ENCODE measurements at places on chromosomes 1 and 21. TPM values are rescaled to one million over a fixed set of nuclear protein-coding genes. Genes with fewer than 3 reads are reported as not detected.

The G0S2 gene
- total RNA-seq = 11.1 TPM

The TAS1R1 gene
- total RNA-seq = not detected

The S100A7A gene
- total RNA-seq = 2.9 TPM

The HAO2 gene
- not detected for total RNA-seq

The PALMD gene
- 33.0 TPM for total RNA-seq

The GPR161 gene
- total RNA-seq = 20.0 TPM

The FAM177B gene
- total RNA-seq = not detected

The PGBD5 gene
- total RNA-seq = 1.7 TPM

The MAN1C1 gene
- 16.9 TPM for total RNA-seq

The CNIH3 gene
- total RNA-seq = 9.4 TPM

The SEC16B gene
- total RNA-seq = 9.6 TPM

The PTPRU gene
- total RNA-seq = 35.2 TPM

The RALGPS2 gene
- total RNA-seq = 41.2 TPM

The NPHS2 gene
- not detected for total RNA-seq

The OR2AK2 gene
- total RNA-seq = not detected

The LORICRIN gene
- total RNA-seq = not detected

The ZFP69B gene
- 6.5 TPM for total RNA-seq

The LRIF1 gene
- 13.7 TPM for total RNA-seq

The SPRR2E gene
- not detected for total RNA-seq

The PLPPR4 gene
- 9.9 TPM for total RNA-seq

The DIRAS3 gene
- 2.9 TPM for total RNA-seq

The C1orf210 gene
- 0.48 TPM for total RNA-seq

The INTS7 gene
- total RNA-seq = 5.8 TPM

The ACTN2 gene
- 1.4 TPM for total RNA-seq

The GCSAML gene
- total RNA-seq = 0.48 TPM

The VSIG8 gene
- total RNA-seq = not detected

The TTLL7 gene
- total RNA-seq = 92.7 TPM

The IL19 gene
- total RNA-seq = not detected

The RIPPLY3 gene
- total RNA-seq = not detected

The INKA2 gene
- 16.6 TPM for total RNA-seq

The CFAP141 gene
- not detected for total RNA-seq

All from umbilical cord (tissue), 2 donors.